ENCODE measurements at places on chromosomes 5 and 9.

DNA sequence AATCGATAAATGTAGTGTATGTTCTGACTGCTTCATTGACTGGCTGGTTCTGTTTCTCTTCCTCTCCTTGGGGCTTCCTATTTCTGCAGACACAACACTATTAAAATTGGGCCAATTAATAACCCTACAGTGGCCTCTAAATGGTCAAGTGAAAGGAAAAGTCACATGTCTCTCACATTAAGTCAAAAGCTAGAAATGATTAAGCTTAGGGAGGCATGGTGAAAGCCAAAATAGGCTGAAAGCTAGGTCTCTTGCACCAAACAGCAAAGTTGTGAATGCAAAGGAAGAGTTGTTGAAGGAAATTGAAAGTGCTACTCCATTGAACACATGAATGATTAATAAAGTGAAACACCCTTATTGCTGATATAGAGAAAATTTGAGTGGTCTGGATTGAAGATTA, 58.2 kb downstream of the CCNH start:
- DNase-seq: no peak

- no peak for DNase-seq
Measured at GRCh38 chr9:3482578-3482977, 43.2 kb downstream of the RFX3 start.

DNA sequence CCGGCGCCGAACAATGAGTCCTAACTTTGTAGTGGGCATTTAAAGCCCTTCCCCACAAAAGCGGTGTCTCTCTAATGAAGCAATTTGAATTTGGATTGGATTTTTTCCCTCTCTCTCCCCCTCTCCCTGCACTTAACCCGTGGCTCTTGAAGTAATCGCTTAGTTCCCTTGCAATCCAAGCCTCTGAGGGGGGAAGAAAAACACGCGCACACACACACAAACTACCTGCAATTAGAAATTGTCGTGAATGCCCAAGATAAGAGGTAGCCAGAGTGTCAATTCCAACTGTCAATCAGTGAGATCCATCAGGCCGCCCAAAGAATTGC, 1.2 kb downstream of the LHX6 start:
- DNase-seq: peak; percentile 72

DNA sequence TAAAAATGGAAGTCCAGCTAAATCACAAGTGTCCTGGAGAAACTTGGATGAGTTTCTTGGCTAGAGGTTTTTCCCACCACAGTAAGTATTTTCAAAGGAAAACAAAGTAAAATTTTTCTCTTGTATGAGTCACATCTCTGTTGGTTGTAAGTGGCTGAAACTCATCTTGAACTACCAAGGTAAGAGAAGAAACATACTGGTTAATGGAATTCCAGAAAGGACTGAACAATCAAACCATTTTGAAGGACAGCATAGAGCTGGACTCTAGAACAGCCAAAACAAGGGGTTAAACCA, 102.8 kb upstream of the CDKN2B start:
- DNase-seq: no peak

DNA sequence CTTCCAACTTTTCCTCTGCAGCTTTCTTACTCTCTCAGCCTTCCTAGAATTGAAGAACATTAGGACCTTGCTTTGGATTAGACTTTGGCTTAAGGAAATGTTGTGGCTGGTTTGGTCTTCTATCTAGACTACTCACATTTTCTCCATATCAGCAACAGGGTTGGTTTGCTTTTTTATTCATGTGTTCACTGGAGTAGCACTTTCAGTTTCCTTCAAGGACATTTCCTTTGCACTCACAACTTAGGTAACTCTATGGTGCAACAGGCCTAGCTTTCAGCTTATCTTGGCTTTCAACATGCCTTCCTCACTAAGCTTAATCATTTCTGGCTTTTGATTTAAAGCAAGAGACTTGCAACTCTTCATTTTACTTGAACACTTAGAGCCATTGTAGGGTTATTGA, 153.1 kb downstream of the CCDC192 start:
- no peak for DNase-seq

DNA sequence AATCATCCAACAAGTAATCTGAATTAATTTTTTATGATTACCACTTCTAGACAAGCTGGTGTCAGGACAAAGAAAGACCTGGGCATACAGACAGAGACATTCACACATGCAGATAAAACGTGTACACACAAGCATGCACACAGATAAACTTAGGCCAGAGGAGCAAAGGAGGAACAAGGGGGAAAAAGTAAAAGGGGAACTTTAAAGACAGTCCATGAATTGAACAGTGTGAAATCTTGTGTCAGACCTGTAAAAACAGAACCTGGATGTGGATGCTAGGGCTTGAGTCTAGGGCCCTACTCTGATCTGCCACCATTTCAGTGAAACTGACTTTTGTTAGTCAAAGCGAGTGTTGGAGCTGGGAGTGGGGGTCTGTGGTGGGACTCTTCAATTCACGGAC, 11.2 kb upstream of the ZSWIM6 start:
- DNase-seq: no peak

- no peak for DNase-seq
Measured at GRCh38 chr9:107881626-107882300, 392.2 kb upstream of the KLF4 start.

- no peak for DNase-seq
Measured at GRCh38 chr5:73615085-73615484, 10.9 kb upstream of the ARHGEF28 start.
